Iris pigment epithelial cell (primary cell): ENCODE measurements at places on chromosomes 11 and 22.

- no peak for DNase-seq
Observed at GRCh38 chr11:74013141-74013540, 4.3 kb upstream of the UCP3 start.

- peak; percentile 93 for DNase-seq
Observed at GRCh38 chr11:12066056-12066798, 44.2 kb upstream of the MICAL2 start.

DNA sequence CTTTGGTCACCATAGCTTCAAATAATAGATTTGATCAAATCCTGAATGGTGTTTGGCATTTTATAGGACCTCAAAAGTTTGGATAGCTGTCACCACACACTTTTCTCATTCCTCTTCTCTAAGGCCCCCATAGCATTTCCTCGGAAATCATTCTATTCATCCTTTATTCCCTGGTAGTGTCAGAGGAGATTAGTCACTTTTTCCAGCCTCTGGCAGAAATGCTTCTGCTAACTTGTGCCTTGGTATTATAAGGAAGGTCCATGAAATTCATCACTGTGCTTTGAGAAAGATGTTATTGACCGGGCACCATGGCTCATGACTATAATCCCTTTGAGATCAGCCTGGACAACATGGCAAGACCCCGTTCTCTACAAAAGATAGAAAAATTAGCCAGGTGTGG, 19.7 kb upstream of the NUP160 start:
- DNase-seq = no peak

DNA sequence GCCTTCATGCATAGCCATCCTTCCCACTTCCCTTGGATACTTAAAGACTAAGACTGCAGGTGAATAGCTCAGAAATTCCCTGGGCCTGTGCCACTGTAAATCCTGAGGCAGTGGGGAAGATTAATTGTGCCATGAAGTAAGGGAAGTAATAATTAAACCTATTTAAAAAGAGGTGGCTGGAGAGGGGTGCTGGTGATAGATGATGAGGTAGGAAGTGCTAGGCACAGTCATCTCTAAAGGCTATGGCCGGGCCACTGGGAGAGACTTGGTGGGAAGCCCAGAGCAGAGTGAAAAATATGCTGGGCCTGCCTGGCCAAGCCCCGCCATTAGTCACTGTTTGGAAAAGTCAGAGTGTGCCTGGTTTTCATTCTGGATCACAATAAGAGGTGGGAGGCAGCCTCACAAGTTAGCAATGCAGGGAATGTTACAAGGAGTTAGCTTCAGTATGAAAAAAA, 197.2 kb upstream of the PITPNB start:
- DNase-seq = peak; percentile 85

- peak; percentile 6 for DNase-seq
Observed at GRCh38 chr22:21981874-21982273, 713 bp downstream of the TOP3B start.

GRCh38 chr11:128718064-128718463, 24.2 kb downstream of the FLI1 start:
- no peak for DNase-seq

- DNase-seq = no peak
Observed at GRCh38 chr22:29377979-29378378, 10.4 kb downstream of the AP1B1 start.
